ENCODE measurements at places on chromosomes 2 and 18.

GRCh38 chr2:98637401-98638147 is 29.2 kb downstream of the UNC50 start:
- DNase-seq = peak; percentile 75

DNA sequence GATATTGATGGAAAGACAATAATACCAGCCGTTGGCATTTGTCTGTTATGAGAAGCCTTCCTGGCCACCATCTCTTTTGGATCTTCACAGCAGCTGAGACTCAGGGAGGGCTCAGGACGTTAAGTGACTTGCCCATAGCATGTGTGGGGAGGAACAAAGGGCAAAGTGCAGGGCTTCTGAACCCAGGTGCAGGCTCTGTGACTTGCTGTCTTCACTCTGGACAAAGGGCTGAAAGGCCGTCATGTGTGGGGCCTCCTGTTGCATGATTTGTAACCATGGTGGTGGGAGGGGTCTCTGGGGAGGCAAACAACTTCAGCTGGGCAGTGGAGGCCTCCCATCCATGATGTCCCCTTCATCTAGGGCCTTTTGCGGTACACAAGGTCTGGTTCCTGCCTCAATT is 65.5 kb upstream of the SIX2 start:
- DNase-seq = no peak

GRCh38 chr2:176174824-176175708 is 13.4 kb upstream of the HOXD1 start:
- peak; percentile 66 for DNase-seq

DNA sequence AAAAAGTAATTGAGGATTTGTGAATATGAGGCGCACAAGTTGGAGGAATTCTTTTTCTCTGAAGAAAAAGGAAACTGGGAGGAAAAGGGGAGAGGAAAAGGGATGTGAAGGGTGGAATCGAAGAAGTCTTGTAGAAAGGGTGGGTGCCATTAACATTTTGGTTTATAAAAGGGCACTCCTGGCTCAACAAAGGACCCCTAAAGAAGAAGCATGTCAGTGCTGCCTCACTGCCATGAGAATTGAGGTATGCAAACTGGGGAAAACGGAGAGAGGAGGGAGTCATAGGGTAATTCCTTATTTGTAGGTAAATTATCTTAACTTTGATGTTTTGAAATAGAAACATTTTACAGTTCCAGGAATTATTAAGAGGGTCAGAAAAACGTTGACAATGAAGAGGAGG is 207.2 kb downstream of the NAPG start:
- DNase-seq = no peak

DNA sequence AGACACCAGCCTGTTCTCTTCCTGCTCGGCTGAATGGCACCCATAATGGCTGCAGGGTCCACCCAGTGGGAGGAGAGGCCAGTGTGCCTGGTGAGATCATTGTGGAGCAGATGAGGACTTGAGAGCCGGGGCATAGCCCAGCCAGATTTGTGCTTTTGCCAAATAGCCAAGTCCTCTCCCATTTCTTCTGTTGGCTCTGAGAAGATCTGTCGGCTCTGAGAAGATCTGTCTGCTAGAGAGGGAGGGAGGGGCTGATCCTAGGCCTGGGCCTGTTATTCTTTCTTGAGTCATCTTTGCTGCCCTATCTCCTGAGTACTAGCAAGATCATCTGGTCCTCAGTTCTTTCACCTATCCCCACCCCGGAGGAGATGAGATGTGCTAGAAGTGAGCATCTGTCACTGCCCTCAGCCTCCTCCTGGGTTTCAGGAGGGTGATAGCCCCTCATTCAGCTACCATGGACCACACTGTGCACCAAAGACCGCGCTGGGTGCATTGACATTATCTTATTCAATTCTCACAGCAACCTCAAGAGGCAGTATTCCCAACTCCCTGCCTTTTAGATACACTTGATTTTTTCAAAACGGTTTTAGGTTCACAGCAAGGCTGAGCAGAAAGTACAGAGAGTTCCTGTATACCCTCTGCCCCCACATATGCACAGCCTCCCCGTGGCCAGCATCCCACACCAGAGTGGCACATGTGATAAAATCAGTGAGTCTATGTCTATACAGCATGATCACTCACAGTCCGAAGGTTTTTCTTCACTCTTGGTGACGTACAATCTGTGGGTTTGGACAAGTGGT is 98.6 kb downstream of the CAPN13 start:
- no peak for DNase-seq

- DNase-seq = no peak
Measured at GRCh38 chr2:34961822-34962221, 1362.7 kb upstream of the FAM98A start.

GRCh38 chr2:54960164-54960563 is 90.1 kb downstream of the RTN4 start:
- DNase-seq = no peak

- DNase-seq = no peak
Measured at GRCh38 chr2:29423061-29423666, 307.9 kb downstream of the CLIP4 start.

- no peak for DNase-seq
Measured at GRCh38 chr2:159795841-159796690, 1.9 kb downstream of the CD302 start.

- peak; percentile 70 for DNase-seq
Measured at GRCh38 chr2:136362676-136363390, 244.9 kb upstream of the CXCR4 start.

GRCh38 chr2:112154246-112155117 is 16.3 kb downstream of the FBLN7 start:
- peak; percentile 72 for DNase-seq

- no peak for DNase-seq
Measured at GRCh38 chr18:13680612-13681011, 45.7 kb downstream of the FAM210A start.

DNA sequence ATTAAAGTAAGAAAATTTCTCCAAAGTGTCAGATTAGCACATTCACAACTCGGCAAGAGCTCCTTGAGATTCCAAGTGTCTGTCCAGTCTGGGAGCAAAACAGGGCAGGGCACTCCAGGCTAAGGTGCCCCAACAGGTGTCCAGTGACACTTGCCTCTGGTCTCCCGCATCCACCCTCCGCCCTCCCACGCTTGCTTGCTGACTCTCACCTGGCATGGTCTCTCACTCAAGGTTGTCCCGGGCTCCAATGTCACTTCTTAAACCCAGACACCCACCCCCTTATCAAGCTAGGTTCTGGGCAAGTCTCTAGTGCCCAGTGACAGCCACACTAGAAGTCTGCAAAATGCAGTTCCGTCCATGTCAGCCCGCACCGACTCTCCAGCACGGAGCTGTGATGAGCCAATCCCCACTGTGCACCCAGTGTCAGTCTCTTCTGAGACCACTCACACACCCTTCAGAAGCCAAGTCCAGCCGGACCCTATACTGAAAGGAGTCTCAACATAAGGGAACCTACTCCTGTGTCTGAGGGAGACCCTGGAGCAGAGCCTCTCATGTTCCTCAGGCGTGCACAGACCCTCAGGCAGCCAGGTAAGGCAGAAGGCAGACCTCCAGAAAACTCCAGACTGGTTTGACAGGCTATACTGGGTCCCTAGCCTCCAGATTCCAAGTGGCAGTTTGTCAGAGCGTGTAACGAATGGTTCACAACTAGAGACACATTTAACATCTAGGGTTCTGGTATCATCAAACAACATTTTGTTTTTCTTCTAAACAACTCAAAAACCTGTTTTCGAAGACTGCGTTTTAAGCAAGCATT is 45.6 kb downstream of the HDLBP start:
- no peak for DNase-seq

DNA sequence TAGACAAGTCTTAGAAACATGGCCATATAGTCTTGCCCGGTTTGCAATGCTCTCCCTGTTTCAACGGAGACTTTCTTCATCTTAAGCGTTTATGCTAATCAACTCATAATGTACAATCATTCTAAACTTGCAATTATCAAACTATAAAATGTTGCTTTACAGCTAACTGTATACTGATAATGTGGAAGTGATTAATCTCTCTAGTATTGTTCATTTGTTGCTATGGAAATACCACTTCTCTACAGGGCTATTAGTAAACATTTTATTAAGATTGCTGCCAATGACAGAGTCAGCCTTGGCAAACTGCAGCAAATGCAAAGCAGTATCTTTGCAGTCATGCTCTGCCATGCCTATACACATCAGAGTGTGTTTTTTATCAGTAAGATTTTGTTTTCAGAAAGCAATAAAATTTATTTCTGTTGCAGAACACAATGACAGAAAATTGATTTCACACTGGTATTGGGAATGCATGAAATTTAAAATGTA is 1201.8 kb upstream of the CDH2 start:
- DNase-seq = no peak

DNA sequence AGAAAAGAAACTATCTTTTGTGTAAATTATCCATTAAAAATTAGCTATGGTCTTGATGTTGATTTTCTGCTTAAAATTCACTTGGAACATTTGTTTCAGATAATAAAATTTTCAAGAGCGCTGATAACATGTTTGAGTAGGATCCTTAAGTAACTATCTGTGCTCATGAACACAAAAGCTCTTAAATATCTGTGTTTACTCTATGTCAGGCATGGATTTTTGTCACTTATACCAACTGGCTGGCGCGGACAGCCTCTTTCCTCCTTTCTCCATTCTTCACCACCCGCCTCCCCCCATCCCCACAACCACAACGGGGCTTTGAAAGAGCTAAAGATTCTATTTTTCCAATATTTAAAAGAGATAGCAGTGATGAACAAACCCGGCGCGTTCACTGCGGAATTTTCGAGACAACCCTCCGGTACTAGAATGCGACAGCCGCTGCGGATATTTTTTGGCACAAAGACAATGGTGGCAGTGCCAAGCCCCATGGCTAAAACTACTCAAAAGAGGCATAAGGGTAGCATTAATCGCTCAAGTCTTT is 181.5 kb downstream of the TCF4 start:
- DNase-seq = no peak

- DNase-seq = no peak
Measured at GRCh38 chr2:209076151-209076550, 347.7 kb upstream of the MAP2 start.

GRCh38 chr2:228048838-228049490 is 132.5 kb downstream of the SPHKAP start:
- peak; percentile 2 for DNase-seq

- DNase-seq = no peak
Measured at GRCh38 chr2:140988597-140988996, 1142.2 kb downstream of the LRP1B start.

DNA sequence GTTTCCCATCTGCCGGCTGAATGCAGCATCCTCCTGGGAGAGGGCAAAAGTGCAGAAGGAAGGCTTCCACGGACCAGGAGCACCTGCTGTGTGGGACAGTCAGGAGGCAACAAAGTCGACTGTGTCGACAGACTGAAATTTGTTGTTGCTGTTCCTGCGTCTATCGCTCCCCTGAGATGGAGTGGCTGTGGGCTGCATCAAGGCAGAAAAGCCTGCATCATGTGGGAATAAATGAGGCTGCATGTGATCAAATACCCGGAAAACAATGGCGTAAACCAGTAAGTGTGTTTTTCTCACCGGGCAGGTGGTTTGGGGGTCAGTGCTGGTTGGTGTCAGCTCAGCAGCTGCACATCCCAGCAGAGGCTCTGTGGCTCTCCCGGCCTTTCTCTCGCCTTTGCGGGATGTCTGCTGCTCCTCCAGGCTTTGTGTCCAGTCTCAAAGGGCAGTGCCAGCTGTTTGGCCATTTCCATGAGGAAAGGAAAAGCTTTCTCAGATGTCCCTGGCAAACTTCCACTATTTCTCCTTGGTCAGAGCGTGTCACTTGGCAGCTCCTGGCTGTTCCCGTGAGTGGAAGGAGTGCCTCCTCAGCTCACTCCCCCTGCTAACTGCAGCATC is 262.4 kb downstream of the NDUFA10 start:
- DNase-seq = no peak

GRCh38 chr2:71824436-71824835 is 323.2 kb downstream of the CYP26B1 start:
- no peak for DNase-seq
